A549 (cell line): ENCODE measurements at places on chromosomes 11 and 22. TPM values are rescaled to one million over a fixed set of nuclear protein-coding genes. Genes with fewer than 3 reads are reported as not detected.

FSHB gene
- polyA plus RNA-seq = not detected in 3 replicates

SOX10 gene
- polyA plus RNA-seq = not detected in 3 replicates

OR8A1 gene
- polyA plus RNA-seq = not detected in 3 replicates

RASSF10 gene
- polyA plus RNA-seq = 9.7 to 12.5 TPM (median 10.3 TPM) in 3 replicates

MRGPRD gene
- polyA plus RNA-seq = not detected in 3 replicates

ARVCF gene
- polyA plus RNA-seq = 1.2 to 2.1 TPM (median 1.9 TPM) in 3 replicates

AHNAK gene
- 41.5 to 62.9 TPM (median 43.3 TPM) in 3 replicates for polyA plus RNA-seq

C11orf42 gene
- polyA plus RNA-seq = not detected in 3 replicates

CEP126 gene
- 2.0 to 2.6 TPM (median 2.6 TPM) in 3 replicates for polyA plus RNA-seq

CDK2AP2 gene
- 47.8 to 53.1 TPM (median 51.3 TPM) in 3 replicates for polyA plus RNA-seq

RAB39A gene
- 0.42 to 1.1 TPM (median 0.93 TPM) in 3 replicates for polyA plus RNA-seq

TIMP3 gene
- 0.97 to 1.6 TPM (median 1.4 TPM) in 3 replicates for polyA plus RNA-seq

DNA sequence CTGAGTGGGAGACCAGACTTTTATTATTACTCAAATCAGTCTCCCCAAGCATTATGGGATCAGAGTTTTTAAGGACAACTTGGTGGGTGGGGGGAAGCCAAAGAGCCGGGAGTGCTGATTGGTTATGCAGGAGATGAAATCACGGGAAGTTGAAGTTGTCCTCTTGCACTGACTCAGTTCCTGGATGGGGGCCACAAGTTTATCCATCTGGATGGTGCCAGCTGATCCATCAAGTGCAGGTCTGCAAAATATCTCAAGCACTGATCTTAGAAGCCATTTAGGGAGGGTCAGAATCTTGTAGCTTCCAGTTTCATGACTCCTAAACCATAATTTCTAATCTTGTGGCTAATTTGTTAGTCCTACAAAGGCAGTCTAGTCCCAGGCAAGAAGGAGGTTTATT, 53.5 kb upstream of the LMO1 start:
- no peak for DNase-seq

GRCh38 chr22:24153353-24153752, 27.9 kb upstream of the SUSD2 start:
- DNase-seq = no peak

- DNase-seq = no peak
These were observed 20.7 kb downstream of the IFITM10 start for GRCh38 chr11:1729692-1730011.

DNA sequence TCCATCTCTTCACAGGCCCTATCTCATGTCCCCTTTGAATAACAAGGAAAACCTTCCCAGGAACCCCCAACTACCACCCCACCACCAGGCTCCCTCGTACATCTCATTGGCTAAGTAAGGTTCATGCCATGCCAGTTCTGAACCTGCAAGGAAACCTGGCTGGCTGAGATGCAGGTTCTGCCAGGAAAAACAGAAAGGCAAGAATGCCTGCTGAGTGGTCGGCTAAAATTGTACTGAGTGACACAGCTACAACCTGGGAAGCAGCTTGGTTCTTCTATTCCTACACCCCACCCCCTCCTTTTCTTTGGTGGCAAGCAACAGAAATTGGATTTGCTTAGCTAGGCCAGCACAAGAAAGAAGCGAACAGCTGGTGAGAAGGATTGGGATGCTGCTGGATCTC, 36.1 kb upstream of the TSPAN18 start:
- DNase-seq = no peak

- peak; percentile 96 for DNase-seq
These were observed 131.1 kb downstream of the RASSF10 start for GRCh38 chr11:13140028-13140870.

GRCh38 chr22:41526830-41527799, 17.2 kb downstream of the POLR3H start:
- DNase-seq = peak; percentile 36

- no peak for DNase-seq
These were observed 23.2 kb downstream of the DERL3 start for GRCh38 chr22:23815541-23816155.

GRCh38 chr11:73394416-73395296, 18.5 kb downstream of the RELT start:
- DNase-seq = no peak

DNA sequence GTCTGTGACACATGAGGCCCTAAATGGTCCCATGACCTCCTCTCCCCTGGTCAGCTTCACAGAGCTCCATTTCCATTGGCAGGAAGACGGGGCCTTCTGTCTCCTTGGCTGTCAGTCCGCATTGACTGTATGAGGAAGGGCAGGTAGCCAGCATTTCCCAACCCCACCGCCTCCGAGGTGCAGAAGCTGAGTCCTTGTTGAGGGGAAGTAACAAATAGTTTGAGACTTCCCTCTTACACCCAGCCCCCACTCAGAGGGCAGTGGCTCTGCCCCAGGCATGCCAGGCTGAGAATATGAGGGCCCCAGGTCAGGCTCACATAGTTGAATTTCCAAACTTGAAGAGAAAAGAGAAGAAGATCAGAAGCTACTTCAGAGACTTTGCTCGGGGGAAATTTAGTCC, 611.1 kb downstream of the BRD1 start:
- no peak for DNase-seq

DNA sequence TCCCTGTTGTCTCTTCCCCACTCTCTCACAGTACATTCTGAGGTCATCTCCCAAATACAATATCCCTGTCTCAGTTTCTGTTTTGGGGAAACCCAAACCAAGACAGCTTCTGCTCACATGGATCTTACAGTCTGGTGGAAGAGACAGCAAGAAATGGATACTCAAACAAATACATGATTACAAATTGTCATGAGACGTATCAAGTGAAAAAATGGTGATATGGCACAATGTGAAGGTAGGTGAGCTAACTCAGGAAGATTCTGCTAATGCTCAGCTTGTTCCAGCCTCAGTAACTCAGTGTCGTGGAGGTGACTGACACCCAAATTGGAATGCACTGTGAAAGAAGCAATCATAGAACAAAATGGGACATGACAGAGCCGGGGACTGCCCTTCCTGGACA, 68.3 kb downstream of the CHST1 start:
- no peak for DNase-seq

- no peak for DNase-seq
These were observed 212.0 kb downstream of the CSNK2A3 start for GRCh38 chr11:11141065-11141464.

DNA sequence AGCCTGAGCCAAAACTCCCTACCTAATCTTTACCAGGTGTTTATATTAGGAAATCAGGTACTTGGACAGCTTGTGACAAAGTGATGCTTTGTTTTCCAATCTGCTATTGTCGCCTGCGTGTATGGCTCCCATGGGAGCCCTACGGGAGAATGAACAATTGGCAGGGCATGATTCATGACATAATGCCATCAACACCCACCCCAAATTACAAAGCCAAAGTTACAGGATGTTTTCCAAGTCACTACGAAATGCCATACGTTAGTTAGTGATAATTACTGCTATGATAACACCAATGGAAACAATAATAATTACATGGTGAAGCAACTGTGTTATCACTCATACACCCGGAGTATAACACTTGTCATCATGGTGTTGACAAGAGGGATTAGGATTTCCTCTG, 226.4 kb downstream of the FAM181B start:
- DNase-seq = no peak

DNA sequence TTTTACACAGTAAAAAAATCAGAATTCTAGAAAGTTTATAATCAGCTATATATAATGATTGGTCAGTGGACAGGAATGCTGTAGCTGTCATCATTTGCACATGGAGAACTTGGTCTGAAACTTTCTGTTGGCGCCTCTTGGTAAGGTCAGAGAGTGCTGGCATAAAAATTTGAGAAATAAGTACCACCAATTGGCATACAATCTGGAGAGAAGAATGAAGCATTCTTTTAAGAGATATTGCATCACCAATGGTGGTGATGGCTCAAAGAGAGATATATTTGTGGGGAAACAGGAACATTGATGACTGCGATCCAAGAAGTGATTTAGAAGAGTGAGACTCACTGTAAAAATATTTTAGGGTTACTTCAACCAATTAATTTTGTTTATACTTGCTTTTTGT, 19.8 kb upstream of the OOSP1 start:
- no peak for DNase-seq

- DNase-seq = no peak
These were observed 14.4 kb downstream of the KCTD17 start for GRCh38 chr22:37065961-37066360.

GRCh38 chr22:20428496-20429253, 8.9 kb downstream of the SCARF2 start:
- no peak for DNase-seq

DNA sequence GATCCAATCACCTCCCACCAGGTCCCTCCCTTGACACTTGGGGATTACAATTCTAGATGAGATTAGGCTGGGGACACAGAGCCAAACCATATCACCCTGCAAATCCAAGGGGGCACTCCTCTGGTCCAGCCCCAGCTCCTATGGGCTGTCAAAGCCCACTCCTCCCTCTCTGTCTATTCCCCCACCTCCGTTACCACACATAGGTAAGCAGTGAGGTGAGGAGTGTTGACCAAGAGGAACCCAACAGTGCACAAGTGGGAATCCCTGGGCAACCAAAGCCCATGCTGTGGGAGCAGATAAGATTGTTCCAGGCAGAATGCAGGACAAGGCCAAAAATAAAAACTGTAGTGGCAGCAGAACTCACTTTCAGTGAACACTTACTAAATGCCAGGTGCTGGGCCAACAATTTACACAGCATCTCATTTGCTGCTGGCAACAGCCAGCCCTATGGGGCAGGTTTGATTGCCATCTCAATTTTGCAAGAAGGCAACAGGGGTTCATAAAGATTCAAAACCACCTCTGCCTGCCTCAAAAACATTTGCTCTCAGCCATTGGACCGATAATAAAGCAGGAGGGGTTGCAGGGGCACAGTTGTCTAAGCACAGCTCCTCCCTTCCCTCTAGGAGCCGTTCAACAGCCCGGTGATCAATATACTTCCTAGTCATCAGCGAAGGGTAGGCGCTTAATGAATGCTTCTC, 8.9 kb downstream of the SDF2L1 start:
- DNase-seq = no peak

GRCh38 chr22:26889802-26890201, 232.4 kb downstream of the MIAT start:
- DNase-seq = no peak

- DNase-seq = peak; percentile 24
These were observed 79.3 kb upstream of the RAB1B start for GRCh38 chr11:66189031-66189745.

- DNase-seq = no peak
These were observed 21.2 kb upstream of the RPS13 start for GRCh38 chr11:17098658-17099057.

DNA sequence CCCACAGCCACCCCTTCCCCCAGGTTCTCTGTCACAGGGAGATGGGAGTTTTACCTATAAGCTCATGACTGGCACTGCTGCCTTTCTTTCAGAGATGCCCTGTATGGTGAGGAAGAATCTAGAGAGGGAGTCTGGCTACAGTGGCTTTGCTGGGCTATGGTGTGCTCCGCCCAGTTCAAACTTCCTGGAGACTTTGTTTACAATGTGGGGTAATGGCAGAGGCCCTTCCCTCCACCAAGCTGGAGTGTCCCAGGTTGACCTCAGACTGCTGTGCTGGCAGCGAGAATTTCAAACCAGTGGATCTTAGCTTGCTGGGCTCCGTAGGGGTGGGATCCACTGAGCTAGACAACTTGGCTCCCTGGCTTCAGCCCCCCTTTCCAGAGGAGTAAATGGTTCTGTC, 143.5 kb downstream of the MSANTD4 start:
- no peak for DNase-seq

GRCh38 chr11:88017666-88018065, 157.6 kb downstream of the RAB38 start:
- DNase-seq = no peak

- DNase-seq = peak; percentile 30
These were observed 34.0 kb upstream of the SLC22A25 start for GRCh38 chr11:63277345-63277943.

DNA sequence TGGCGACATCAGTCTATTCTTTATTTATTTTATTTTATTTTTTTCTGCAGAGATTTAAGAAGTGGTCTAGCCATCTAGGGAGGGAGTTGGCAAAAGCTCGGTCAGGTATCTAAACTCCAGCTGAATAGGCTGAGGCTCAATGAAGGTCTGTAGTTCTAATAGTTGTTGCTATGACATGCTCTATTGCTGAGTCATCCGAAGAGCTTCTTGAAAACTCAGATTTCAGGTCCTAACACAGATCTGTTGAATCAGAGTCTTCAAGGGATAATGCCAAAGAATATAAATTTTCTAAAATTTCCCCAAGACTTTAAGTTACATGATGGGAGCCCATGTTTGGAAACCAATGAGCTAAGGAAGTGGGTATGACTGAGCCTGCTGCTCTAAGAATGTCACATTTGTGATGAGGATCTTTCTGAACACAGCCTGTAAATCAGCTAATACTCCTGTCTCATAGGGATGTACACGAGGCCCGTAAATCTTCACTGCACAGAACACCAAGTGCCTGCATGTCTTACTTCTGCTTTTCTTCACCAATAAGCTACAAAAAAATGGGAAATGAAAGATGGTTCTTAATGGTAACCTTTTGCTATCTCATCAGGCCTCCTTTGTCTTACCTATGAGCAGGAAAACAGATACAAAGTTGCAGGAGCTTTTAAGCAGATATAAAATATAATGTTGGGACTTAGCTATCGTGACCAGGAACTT, 901.4 kb upstream of the API5 start:
- no peak for DNase-seq

- peak; percentile 42 for DNase-seq
These were observed 758 bp downstream of the GALNT18 start for GRCh38 chr11:11620921-11621572.

GRCh38 chr22:40463683-40464082, 93.3 kb downstream of the SGSM3 start:
- no peak for DNase-seq

- DNase-seq = no peak
These were observed 13.9 kb downstream of the OR5B3 start for GRCh38 chr11:58392746-58393145.

GRCh38 chr11:105377870-105378269, 232.0 kb upstream of the GRIA4 start:
- DNase-seq = no peak

DNA sequence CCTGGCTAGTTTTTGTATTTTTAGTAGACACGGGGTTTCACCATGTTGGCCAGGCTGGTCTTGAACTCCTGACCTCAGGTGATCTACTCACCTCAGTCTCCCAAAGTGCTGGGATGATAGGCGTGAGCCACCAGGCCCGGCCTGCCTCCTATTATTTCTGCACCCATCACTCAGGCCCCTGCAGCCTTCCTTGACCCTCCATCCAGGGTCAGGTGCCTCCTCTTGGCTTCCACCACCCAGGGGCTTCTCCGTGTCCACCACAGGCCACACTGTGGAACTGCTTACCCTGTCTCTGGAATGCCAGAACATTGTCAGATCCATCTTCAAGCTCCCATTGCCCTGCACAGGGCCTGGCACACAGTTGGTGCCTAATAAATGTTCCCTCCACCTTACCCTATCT, 75.4 kb upstream of the RTL6 start:
- no peak for DNase-seq

DNA sequence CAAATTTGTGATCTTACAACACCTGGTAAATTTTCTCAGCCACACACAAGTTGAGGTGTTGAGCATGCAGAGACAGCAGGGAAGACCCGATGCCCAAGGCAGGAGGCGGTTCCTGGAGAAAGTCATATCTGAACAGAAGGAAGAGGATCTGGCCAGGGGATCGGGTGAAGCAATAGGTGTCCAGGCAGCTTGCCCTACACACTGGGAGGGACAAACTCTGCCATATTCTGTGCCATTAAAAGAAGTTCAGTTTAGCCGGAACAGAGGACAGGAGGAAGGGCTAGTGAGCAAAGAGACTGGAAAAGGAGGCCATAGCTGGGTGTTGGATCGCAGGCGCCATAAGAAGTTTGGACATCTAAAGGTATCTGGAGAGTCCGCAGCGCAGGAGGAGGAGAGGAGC, 76.5 kb downstream of the TMPRSS5 start:
- DNase-seq = no peak

GRCh38 chr11:85699957-85700741, 14.2 kb upstream of the CCDC89 start:
- DNase-seq = no peak
